ENCODE measurements at places on chromosomes 13 and 19.

GRCh38 chr13:106603546-106603945 is 35.6 kb upstream of the ARGLU1 start:
- no peak for DNase-seq

DNA sequence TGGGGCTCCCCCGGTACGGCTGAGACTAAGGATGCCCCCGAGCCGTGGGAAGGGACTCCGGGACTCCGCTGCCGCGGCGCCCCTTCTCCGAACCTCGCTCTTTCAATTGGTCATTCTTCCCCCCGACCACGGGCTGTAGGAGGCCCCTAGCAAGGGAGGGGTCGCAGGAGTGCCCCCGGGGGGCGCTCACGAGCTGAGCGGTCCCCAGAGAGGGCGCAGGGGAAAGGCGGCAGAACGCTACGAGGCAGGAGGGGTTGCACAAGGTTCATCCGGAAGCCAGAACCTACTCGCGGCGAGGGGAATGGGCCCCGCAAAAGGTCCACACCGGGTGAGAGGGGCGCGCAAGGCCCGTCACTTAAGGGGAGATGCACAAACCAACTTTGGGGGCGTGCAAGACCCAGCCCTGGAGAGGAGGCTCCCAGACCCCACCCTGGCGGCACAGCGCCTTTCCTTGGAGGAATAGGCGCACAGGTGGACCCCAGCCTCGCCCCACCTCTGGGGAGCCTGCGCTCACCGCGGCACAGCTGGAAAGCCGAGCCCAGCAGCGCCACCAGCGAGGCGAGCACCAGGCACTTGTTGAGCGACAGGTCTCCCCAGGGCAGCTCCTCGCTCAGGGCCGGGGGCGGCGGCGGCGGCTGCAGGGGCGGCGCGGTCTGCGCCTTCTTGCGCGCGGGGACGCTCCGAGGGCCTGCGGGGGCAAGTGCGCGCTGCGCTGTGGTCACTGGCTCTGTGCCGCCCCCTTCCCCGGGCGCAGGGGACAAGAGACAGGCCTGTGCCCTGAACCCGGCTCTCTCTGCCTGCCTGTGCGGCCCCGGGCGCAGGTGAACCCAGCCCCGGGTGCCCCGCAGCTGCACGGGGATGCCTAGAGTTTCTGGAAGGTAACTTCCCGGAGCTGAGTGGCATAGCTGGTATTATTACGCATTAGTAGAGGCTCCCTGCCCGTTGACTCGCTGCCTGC is 2.8 kb downstream of the JSRP1 start:
- no peak for DNase-seq

DNA sequence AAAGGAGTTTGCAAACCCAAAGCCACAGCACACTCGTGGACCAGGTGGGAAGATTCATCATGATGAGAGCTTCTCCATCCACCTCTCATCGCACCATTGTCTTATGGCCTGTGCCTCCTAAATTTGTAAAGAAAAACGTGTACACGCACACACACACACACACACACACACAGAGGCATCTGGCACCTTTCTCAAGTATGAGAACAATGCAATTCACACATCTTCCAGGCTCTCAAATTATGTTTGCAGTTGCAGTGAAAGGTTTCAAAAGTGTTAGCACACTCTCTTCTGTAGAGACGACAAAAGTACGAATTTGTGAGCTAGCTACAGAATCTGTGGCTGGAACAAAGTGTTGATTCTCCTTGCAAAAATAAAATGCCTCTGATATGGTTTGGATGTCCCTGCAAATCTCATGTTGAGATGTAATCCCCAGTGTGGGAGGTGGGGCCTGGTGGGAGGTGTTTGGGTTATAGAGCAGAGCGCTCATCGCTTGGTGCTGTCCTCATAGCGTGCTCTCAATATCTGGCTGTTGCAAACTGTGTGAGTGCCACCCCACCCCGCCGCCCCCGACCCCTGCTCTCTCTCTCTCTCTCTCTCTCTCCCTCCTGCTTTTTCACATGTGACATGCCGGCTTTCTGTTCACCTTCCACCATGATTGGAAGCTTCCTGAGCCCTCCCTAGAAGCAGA is 21.8 kb upstream of the RAB20 start:
- DNase-seq, result no peak

DNA sequence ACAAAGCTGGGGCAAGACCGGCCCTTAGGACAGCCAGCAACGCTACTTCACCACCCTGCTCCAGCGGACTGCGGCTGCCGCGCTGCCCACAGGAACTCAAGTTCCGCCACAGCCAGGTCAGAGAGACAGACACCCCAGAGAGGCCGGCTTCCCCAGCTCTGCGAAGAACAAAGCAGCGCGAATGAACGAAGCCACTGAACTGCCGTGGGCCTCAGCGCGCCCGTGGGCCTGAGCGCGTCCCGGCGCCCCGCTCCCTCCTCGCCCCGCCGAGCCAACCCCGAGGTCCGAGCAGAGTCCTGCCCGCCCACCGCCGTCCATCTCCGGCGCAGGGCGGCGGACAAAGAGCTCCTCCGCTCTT is 158.4 kb downstream of the RNF17 start:
- no peak for DNase-seq

GRCh38 chr13:30371649-30372265 is 50.5 kb upstream of the UBE2L5 start:
- DNase-seq, result no peak

DNA sequence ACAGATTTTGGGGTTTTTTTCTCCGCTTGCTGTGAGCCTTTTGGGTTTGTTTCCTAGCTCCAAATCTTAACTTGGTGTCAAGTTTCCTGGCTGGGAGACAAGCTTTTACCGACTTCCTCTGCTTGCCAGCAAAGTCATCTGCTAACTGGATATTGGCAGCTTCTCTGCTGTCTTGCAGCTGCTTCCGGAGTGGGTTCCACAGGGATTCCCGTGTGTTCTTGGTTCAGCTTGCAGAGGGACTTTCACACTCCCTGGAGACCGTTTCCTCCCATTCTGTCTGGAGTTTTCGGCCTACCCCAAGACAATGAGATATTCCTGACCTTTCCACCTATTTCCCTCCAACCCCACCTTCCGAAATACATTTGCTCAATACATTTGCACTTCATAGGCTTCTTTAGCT is 2.2 kb upstream of the COLGALT1 start:
- no peak for DNase-seq

DNA sequence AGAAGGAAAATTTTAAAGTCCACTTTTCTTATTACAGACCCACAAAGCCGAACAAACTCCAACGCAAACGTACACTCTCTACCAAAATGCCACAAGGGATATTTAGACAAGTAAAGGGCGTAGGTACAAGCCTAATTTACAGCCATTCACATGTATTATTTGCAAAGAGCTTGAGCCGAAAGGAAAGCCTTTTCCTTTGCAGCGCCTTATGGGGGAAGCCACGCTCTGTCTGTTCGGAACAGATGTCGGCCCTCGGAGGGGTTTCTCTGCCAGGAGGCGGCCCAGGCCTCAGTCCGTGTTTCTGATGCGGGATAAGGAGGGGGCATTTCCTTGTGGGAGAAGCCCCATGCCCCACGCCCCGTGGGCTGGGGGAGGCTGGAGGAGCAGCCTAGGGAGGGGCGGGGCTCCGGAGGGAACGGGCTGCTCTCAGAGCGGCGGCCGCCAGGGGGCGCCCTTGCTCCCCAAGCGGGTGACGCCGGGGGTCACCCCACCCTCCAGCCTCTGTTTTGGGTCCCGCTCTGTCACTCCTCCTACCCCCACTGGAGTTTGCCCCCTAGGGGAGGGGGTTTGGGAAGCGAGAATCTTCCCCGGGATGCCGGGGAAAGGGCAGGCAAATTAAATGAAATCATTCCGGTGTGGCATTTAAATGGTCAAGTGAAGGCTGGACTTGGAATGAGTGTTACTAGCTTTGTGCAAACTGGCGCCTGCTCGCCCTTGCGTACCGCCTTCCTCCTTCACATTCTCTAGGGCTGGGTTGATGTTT is 2.9 kb downstream of the HTR2A start:
- peak; percentile 49 for DNase-seq

- no peak for DNase-seq
These were observed 445.5 kb downstream of the EFNB2 start for GRCh38 chr13:106090001-106090400.
